Left ventricle myocardium inferior (tissue), 1 donor: ENCODE measurements at places on chromosomes 6 and 20. TPM values are rescaled to one million over a fixed set of nuclear protein-coding genes. Genes with fewer than 3 reads are reported as not detected.

DNA sequence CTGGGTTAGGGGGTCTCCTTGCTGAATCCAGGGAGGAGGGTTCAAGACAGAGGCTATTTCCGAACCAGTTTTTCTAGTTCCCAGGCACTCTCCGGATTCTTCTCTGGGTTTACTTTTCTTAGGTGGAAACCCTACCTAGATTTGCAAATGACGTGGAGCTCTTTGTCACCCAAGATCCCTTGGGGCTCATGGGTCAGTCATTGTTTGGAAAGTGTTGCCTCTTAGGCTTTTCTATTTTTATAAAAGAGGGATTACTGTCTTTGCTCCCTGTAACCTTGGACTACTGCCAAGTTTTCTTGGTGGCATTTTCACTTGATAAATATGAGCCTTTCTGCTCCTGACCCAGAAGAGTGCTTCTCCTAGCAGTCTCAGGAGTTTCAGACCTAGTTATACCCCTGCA is 33.6 kb downstream of the FAM209B start:
- DNase-seq: no peak

GRCh38 chr20:53748821-53749421 is 155.3 kb upstream of the ZNF217 start:
- no peak for DNase-seq

The PRR18 gene
- not detected for total RNA-seq

The KCNK16 gene
- total RNA-seq: not detected

- DNase-seq: no peak
Observed at GRCh38 chr20:16390991-16391390, 182.3 kb downstream of the KIF16B start.

- DNase-seq: no peak
Observed at GRCh38 chr6:126335210-126335609, 4.7 kb upstream of the CENPW start.

GRCh38 chr20:36104244-36104643 is 50.3 kb upstream of the EPB41L1 start:
- no peak for DNase-seq

- no peak for DNase-seq
Observed at GRCh38 chr6:157486572-157486971, 105.6 kb downstream of the ZDHHC14 start.
